ENCODE measurements at places on chromosomes 2 and 18.
A peak's percentile ranks its signal among the peaks of the same experiment; 100 is the strongest.

- no peak for DNase-seq
- no peaks in the 10 kb centered on the region for H3K36me3 ChIP-seq
- no peaks in the 10 kb centered on the region for H3K27me3 ChIP-seq
- H3K4me1 ChIP-seq = no peaks in the 10 kb centered on the region
Measured at GRCh38 chr2:215260097-215260677, 51.7 kb upstream of the ATIC start.

GRCh38 chr2:62704654-62705006 lies 883 bp upstream of the EHBP1 start:
- peak overlapping the region; percentile 78 for H3K27ac ChIP-seq
- H3K36me3 ChIP-seq = peaks cover 15% of the 10 kb centered on the region
- H3K4me3 ChIP-seq = peak overlapping the region; percentile 87
- H3K4me1 ChIP-seq = peaks cover 32% of the 10 kb centered on the region

- DNase-seq = no peak
- H3K4me1 ChIP-seq = peaks cover 5% of the 10 kb centered on the region
- H3K4me3 ChIP-seq = no peak overlapping the region
- H3K27ac ChIP-seq = no peak overlapping the region
- peaks cover 4% of the 10 kb centered on the region for H3K27me3 ChIP-seq
Measured at GRCh38 chr2:190716176-190716807, 67.4 kb downstream of the NAB1 start.

GRCh38 chr18:26993568-26993967 lies 128.1 kb upstream of the AQP4 start:
- no peak overlapping the region for H3K4me3 ChIP-seq
- DNase-seq = no peak
- no peaks in the 10 kb centered on the region for H3K27me3 ChIP-seq

GRCh38 chr18:484749-485464 lies 15.6 kb downstream of the COLEC12 start:
- H3K27me3 ChIP-seq = peaks cover 2% of the 10 kb centered on the region
- H3K4me3 ChIP-seq = no peak overlapping the region
- no peaks in the 10 kb centered on the region for H3K36me3 ChIP-seq
- H3K27ac ChIP-seq = no peak overlapping the region

DNA sequence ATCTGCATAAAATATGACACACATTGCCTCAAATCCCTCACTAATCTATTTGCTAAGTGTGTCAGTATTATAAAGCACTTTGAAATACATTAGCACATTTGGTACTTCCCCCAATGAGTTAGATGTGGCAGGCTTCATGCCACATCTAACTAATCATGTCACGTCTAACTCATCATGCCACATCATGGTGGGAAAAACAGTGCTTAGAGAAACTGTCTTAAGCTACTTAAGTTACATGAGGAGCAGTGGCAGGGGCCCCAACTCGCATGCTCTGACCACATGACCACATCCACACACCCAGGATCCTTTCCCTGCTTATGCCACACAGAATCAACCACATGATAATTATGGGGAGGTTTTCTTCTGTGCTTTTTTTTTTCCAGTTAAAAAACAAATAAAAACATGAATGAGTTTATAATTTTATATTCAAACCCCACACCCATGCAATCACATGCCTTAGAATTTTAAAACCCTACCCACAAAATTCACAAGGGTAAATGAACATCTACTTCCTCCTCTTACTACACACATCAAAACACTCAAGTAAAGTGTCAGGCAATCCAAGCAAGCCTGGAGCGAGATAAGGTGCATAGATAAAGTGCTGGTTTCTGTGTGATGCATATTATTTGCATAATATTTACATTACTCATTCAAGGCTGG lies 1.6 kb downstream of the ABCA12 start:
- no peaks in the 10 kb centered on the region for H3K36me3 ChIP-seq
- H3K27me3 ChIP-seq = no peaks in the 10 kb centered on the region
- DNase-seq = no peak
- no peak overlapping the region for H3K4me3 ChIP-seq
- no peak overlapping the region for H3K27ac ChIP-seq

DNA sequence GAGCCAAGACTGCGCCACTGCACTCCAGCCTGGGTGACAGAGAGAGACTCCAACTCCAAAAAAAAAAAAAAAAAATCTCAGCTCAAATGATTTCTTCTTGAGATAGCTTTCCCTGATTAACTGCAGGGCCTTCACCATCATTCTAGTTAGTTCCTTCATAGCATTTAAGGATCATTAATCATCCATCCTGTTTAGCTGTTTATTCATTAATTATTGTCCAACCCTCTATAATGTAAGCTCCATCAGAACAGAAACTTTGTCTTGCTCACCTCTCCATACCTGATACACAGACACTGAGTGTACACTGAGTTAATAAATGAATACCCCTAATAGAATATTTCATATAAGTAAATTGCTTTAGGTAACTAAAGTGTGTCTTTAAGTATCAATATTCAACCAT lies 42.2 kb upstream of the ENOSF1 start:
- H3K27me3 ChIP-seq = no peaks in the 10 kb centered on the region
- H3K4me1 ChIP-seq = no peaks in the 10 kb centered on the region
- H3K4me3 ChIP-seq = no peak overlapping the region
- H3K27ac ChIP-seq = no peak overlapping the region

GRCh38 chr2:215571689-215572088 lies 135.8 kb upstream of the FN1 start:
- no peak for DNase-seq
- H3K4me3 ChIP-seq = no peak overlapping the region
- no peaks in the 10 kb centered on the region for H3K36me3 ChIP-seq
- H3K4me1 ChIP-seq = no peaks in the 10 kb centered on the region
- H3K27me3 ChIP-seq = no peaks in the 10 kb centered on the region
- no peak overlapping the region for H3K27ac ChIP-seq

DNA sequence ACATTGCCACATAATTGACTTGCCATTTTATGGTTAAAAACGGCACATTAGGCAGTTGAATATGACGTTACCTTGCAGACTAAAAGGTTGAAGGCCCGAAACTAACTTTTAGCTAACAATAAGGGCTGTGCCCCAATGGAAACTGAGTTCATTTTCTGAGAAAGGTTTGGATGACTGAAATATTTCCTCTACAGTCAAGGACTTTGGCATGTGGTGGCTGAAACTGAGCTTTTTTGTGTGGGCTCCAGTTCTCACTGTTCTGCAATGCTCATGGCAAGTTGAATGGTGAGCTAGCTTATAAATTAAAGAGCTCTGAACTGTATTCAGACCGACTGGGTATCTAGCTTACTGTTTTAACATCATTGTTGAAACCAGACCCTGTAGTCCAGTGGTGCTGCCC lies 23.8 kb upstream of the TXNDC2 start:
- no peak for DNase-seq
- no peaks in the 10 kb centered on the region for H3K4me1 ChIP-seq
- no peak overlapping the region for H3K4me3 ChIP-seq
- no peak overlapping the region for H3K27ac ChIP-seq
- H3K36me3 ChIP-seq = no peaks in the 10 kb centered on the region
- H3K27me3 ChIP-seq = peaks cover 5% of the 10 kb centered on the region

DNA sequence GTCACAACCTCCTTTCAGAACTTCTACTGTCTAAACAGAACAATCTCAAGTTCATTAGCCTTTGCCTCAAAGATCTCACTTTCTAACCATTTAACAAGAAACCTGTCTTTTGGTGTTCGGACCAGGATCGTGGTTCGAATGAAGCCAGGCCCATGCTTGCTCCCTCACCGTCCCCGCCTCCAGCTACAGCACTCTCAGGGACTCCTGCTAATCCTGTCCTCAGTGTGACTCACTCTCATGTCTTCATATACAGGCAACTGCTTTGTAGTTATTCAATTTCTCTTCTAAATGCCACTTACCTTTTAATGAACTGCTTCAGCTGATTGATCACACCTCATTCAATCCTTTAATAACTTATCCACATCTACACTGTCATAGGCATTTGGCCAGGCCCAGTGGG lies 15.8 kb downstream of the SERTAD2 start:
- H3K27me3 ChIP-seq = no peaks in the 10 kb centered on the region
- no peak for DNase-seq
- H3K4me1 ChIP-seq = peaks cover 62% of the 10 kb centered on the region

DNA sequence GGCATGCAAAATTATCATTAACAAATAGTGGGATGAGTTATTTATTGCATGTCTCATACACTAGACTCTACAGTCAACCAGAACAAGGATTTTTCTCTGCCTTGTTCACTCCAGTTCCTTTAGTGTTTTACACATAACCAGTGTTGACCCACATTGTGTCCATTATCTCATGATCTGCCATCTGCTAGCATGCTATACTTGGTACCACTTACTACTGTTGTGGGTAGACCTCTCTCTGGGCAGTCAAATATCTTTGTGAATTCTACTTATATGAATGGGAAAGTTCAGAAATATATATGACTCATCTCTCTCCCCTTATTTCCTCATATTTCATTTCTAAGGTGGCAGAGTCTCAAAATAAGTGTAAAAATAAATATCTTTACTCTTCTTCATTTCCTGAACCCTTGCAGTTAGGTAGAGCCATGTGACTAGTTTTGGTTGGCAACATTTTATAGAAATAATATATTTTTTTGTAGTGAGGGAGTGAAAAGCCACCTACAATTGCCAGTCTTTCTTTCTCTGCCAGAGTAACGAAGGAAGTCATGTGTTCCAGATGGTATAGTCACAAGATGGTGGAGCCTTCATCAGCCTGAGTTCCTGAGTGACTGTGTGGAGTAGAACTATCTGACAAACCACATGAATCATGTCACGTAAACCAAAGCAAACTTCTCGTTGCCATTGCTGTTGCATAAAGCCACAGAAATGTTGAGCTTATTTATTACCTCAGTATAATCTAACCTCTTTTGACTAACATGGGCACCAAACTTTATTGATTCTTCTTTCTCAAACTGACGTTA lies 704.0 kb downstream of the RNF144A start:
- H3K36me3 ChIP-seq = no peaks in the 10 kb centered on the region
- no peak for DNase-seq
- H3K4me1 ChIP-seq = peaks cover 4% of the 10 kb centered on the region
- no peaks in the 10 kb centered on the region for H3K27me3 ChIP-seq
- no peak overlapping the region for H3K4me3 ChIP-seq
- H3K27ac ChIP-seq = no peak overlapping the region

DNA sequence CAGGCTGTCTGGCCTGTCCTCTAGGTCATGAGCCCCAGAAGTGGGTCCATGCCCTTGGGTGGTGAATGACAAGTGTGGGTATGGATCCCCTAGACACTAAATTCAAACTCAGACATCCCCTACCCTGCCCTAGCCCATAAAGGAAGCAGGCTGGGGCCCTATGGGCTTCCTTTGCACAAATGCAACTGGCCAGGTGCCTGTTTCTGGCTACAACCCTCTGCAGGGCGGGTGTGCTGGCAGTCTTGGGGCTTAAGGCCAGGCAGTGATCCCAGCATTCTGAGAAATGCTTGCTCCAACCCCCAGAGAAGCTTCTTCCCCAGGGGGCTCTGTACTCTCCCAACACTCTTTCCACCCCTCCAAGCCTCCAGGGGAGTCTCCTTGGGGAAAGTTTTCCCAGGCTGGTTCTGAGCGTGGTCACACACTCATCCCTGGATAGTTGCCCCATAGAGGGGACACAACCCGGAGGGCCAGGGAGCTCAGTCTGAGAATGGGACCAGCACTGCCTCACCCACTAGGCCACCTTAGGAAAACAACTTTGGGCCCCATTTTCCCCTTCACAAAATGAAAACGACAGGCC lies 16.6 kb upstream of the ASPRV1 start:
- H3K4me1 ChIP-seq = peaks cover 21% of the 10 kb centered on the region
- no peak overlapping the region for H3K4me3 ChIP-seq
- no peak overlapping the region for H3K27ac ChIP-seq
- H3K36me3 ChIP-seq = peaks cover 1% of the 10 kb centered on the region

DNA sequence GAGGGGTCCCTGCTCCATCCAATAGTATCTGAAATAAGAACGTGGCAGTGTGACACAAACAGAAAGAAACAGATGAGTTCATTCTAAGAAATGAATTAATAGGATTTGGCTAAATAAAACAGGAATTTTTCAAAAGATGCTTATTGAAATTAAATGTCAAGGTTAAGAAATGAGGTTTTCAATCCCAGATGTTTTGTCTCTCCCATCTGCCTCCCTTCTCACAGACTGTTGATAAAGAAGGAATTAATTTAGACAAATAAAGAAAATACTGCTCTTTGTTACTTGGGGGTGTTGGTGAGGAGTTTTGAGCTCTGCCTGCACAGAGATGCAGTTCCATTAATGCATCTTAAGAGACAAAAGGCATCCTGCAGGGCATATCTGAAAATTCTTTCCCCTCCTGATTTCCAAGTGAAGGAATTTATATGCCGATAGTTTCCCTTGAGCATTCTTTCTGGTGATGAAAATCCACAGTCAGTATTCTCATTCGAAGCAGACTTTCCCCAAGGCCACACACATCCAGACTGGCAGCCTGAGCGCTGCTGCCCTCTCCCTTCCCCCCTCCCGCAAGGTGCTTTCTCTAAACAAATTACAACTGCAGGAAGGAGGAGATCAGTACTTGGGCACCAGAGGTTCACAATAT lies 385.4 kb upstream of the RND3 start:
- H3K27ac ChIP-seq = no peak overlapping the region
- H3K36me3 ChIP-seq = no peaks in the 10 kb centered on the region
- no peak for DNase-seq
- peaks cover 3% of the 10 kb centered on the region for H3K27me3 ChIP-seq
- no peak overlapping the region for H3K4me3 ChIP-seq

DNA sequence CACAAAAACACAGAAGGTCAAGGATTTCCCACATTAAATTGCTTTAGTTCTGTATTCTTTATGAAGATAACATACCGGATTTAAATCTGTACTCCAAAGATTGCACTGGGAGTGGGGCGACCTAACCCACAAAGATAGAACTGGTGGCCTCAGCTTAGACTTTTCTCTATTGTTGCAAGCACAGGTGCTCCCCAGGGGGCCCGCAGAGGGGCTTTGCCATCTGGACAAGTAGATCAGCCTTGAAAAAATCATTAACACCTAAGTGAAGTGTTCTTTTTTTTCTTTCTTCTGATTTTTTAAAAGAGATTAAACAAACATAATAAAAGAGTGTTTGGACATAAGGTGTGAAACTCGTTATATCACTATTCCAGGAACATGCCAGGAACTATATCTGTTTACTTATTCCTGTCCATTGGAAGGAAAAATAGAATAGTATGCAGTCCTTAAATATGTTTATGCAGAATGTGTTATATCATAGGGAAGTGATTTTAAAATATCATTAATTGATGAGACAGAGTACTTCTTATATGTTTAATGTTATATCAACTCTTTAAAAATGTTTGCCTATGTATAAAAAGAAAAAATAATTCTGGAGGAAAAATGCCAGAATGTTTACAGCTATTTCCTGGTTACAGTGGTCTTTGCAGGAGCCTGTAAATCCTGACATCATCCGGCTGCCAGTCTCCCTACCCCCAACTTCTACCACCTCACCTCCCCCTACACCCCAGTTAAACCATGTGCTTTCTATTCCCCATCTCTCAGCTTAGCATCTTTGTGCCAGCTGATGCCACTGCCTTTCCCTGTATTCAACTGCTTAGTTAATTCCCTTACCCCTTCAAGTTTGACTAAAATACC lies 679.2 kb downstream of the CNTNAP5 start:
- no peak for DNase-seq

GRCh38 chr18:62877411-62878221 lies 162.3 kb downstream of the PHLPP1 start:
- no peak for DNase-seq
- no peaks in the 10 kb centered on the region for H3K36me3 ChIP-seq
- H3K4me3 ChIP-seq = no peak overlapping the region
- no peak overlapping the region for H3K27ac ChIP-seq
- no peaks in the 10 kb centered on the region for H3K27me3 ChIP-seq
- peaks cover 9% of the 10 kb centered on the region for H3K4me1 ChIP-seq

Measured in activated naive CD4-positive, alpha-beta T cell treated with anti-CD3 and anti-CD28 coated beads, Interleukin-2, amount 10 ng/mL, durations not matched to agents 7 days and 5 days (primary cell).